Right atrium auricular region (tissue), 2 donors: ENCODE measurements at places on chromosomes 11 and 22. TPM values are rescaled to one million over a fixed set of nuclear protein-coding genes. Genes with fewer than 3 reads are reported as not detected.

- no peak for DNase-seq
Measured at GRCh38 chr11:130513132-130513531, 64.7 kb downstream of the ADAMTS15 start.

- DNase-seq = no peak
Measured at GRCh38 chr11:69302447-69303020, 8.6 kb downstream of the MYEOV start.

- DNase-seq = no peak
Measured at GRCh38 chr11:123461164-123461563, 31.1 kb downstream of the GRAMD1B start.

- DNase-seq = no peak
Measured at GRCh38 chr22:41834005-41834944, 1.4 kb downstream of the SREBF2 start.

The HTATIP2 gene
- 20.8 TPM for total RNA-seq

The MEI1 gene
- total RNA-seq = 0.71 TPM

The TRIM29 gene
- total RNA-seq = 2.7 TPM
